Stimulated activated CD8-positive, alpha-beta memory T cell treated with anti-CD3 and anti-CD28 coated beads, Interleukin-15, amount 100 ng/mL, for 4 hours (primary cell): ENCODE measurements at places on chromosomes 1 and 21.

- DNase-seq, result no peak
These were observed 91.1 kb upstream of the DSCAM start for GRCh38 chr21:40938078-40938477.

- no peak for DNase-seq
These were observed 11.6 kb downstream of the GNG4 start for GRCh38 chr1:235637756-235638534.

GRCh38 chr1:235093696-235094592 lies 34.7 kb downstream of the TOMM20 start:
- peak; percentile 62 for DNase-seq

- no peak for DNase-seq
These were observed 27.7 kb downstream of the TRIM11 start for GRCh38 chr1:228378873-228379460.

DNA sequence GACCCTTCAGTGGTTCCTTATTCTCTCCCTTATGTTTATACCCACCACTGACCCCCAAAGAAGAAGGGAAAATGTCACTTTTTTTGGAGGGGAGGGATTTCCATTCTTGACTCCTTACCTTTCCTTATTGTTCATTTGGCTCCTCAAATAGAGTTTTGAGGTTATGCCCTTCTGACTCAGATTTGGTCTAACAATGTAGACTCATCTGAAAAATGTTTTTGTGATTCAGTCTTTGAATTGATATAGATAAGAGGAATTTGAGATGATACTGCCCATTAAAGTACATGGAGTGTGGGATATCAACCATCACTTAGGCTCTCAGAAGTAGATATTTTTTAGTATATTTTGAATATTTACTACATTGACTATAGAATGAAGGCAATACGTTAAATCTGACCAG lies 16.1 kb downstream of the USP1 start:
- no peak for DNase-seq

GRCh38 chr1:98668733-98669132 lies 7.2 kb downstream of the SNX7 start:
- DNase-seq, result no peak

- no peak for DNase-seq
These were observed 14.5 kb downstream of the OLIG2 start for GRCh38 chr21:33040215-33040614.
